ENCODE measurements at places on chromosomes 2 and 18.

- no peak for DNase-seq
Observed at GRCh38 chr18:7072593-7072992, 45.0 kb downstream of the LAMA1 start.

GRCh38 chr2:187307606-187308005, 140.4 kb downstream of the CALCRL start:
- DNase-seq, result no peak

DNA sequence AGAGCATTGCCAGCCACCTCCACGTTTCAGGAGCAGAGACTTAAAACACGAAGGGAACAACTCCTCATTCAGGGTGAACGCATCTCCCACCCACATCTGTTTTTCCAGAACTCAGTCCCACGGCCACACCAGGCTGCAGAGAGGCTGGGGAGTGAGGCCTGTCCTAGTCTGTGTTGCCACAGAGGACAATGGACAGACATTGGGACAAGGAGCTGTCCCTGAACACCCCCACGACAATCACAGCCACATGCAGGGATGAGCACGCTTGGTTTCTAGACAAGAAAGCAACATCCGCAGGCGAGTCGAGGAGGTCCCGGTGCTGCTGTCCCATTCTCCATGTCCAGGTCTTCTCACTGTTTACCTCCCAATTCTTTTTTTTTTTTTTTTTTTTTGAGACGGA, 167.4 kb downstream of the EIPR1 start:
- no peak for DNase-seq

GRCh38 chr2:54092940-54093339, 22.5 kb upstream of the ACYP2 start:
- DNase-seq, result no peak

DNA sequence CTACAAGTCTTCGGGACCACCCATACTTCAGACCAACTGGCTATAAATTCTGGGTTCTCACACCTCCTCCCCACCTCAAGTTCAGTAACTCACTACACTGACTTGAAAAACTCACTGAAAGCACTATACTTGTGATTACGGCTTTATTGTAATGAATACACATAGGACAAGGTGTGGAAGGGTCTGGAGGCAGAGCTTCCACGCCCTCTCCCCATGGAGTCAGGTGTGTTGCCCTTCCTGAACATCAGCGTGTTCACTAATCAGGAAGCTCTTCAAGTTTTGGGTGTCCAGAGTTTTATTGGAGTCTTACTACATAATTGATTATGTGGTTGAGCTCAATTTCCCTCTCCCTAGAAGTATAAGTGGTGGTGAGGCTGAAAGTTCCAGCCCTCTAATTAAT, 27.5 kb downstream of the NBEAL1 start:
- DNase-seq, result no peak

DNA sequence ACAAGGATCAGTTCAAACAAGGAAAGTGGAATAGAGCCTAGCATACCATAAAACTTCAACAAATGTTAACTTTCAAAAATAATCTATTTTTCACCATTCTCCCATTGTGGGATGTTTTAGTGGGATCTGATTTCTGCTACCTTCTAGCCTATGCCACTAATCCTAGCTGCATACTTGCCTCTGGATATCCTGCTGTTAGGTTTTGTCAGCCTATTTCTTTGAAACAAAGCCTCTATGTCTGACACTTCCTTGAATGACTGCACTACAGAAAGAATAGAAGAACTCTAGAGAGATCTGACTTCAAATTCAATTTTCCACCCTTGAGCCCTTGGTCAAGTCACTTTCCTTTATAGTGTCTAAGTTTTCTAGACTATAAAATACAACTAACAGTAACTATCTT, 291.5 kb downstream of the PTH2R start:
- DNase-seq, result no peak

GRCh38 chr2:20179755-20180594, 45.0 kb downstream of the SDC1 start:
- DNase-seq, result no peak

- DNase-seq, result no peak
Observed at GRCh38 chr2:23525137-23525765, 140.3 kb downstream of the KLHL29 start.

DNA sequence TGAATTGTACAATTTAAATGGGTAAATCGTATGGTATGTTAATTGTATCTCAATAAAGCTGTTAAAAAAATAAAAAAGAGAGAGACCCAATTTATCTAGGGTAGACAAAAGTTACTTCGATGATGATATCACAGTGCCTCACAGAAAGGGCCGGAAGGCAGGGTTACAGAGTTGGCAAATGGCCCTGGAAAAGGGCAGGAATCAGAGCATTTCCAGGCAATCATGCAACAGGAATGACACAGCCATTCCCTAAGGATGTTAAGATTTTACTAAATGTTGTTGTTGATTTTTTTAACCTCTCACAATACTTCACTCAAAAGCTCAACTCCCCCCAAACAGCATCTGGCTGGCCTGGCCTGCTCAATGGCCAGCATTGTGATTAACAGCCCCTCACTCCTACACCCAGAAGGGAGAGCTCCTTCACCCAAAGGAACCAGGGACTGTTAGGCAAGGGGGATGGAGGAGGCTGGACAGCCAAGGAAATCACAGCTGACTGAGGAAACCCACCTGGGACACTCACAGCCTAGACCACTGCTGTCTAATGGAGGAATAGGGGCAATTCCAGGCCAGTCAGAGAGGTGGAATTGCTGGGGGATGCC, 7.7 kb upstream of the SP100 start:
- no peak for DNase-seq

DNA sequence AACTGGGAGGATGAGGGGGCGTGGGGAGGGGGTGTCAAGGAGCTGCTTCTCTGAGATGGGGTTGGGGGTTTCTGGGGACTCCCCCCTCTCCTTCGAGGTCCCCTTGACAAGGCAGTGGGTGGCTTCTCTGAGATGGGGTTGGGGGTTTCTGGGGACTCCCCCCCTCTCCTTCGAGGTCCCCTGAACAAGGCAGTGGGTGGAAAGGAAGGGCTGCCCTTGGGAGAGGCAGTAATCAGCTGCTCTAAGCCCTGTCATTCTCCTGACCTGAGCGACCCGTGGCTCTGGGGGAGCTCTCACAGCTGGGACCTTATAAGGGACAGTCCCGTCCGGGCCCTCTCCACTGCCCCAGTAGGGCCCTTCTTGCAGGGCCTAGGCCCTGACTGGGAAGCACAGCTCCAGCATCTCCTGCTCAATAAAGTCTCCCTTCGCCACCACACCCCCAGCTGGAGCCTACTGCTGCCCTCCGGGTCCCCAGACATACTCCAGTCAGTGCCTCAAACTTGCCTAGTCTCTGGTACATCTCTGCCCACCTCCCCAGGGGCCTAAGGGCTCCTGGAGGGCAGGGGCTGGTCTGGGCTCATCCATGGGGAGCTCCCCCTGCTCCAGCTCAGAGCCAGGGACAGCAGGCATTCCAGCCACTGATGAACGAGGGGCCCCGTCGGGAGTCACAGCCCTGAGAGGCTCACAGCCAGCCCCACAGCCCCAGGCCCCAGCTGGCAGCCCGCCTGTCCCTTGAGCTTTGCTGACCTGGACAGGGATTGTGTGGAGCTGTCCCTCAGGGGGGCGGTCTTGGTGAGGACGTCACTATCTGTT, 2.8 kb downstream of the GAREM2 start:
- no peak for DNase-seq

DNA sequence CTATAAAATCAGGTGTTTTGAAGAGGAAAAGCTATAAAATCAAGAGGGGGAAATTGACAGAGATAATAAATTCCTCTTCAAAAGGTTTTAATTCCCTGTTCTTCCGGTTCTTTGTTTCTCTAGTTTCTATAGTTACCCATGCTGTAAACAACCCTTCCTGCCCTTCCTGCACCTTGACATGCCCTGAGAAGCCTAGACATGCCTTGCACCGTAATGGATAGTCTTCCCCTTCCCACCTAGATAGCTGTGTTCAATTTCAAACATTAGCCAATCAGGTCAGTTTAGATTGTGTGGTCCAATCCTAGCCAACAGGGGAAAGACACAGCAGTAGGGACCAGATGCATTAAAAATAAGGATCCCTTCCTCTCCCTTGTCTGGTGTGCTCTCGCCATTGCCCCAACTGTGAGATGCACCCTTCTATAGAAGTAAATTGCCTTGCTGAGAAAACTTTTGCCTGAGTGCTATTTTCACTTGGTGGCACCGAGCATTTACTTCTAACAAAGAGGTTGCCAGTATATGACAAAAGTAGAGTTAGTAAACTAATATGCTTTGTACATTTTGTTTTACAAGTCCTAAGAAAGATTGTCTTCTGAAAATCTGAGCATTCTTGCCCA, 27.1 kb downstream of the SULT1C4 start:
- no peak for DNase-seq

- DNase-seq, result no peak
Observed at GRCh38 chr18:51171625-51172259, 25.7 kb downstream of the MEX3C start.

- DNase-seq, result no peak
Observed at GRCh38 chr2:180980943-180981911, 822 bp downstream of the UBE2E3 start.

GRCh38 chr2:205984381-205984780, 101.6 kb downstream of the INO80D start:
- no peak for DNase-seq

DNA sequence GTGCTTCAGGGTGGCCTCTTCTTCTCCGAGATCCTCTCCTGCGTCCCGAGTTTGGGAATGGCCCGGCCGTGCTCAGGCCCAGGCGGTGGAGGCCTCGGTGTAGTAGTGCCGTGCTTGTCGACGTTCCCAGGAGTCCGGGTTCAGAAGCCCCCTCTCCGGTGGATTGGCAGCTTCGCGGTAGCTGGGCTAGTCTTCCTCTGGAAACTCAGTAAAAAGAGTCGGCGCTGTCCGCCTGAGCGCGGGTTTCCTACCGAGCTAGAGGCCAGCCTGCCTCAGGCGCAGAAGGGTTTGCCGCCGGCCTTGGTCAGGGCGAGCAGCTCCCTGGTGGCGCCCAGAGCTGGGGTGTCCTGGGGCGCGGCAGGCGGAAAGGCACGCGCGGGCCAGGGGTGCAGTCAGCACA, 3.2 kb downstream of the RALBP1 start:
- no peak for DNase-seq

DNA sequence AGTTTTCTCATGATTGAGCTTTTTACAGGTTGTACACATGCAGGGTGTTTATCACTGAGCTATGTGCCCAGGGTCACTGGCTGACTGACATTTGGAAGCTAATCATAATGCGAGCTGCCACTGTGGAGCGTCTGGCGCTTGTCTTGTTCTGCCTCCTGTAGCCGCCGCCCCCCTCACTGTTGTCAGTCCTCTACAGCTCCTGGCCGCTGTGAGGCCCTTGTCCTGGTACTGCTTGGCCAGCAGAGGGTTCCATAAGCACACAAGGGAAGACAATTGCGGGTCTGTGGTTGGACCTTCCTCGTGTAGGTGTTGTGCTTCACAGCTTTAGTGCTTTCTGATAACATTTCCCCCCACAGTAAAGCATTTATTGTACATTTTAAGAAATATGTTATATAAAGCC, 105.6 kb upstream of the LDLRAD4 start:
- no peak for DNase-seq

- no peak for DNase-seq
Observed at GRCh38 chr18:42561521-42561920, 554.0 kb downstream of the RIT2 start.

DNA sequence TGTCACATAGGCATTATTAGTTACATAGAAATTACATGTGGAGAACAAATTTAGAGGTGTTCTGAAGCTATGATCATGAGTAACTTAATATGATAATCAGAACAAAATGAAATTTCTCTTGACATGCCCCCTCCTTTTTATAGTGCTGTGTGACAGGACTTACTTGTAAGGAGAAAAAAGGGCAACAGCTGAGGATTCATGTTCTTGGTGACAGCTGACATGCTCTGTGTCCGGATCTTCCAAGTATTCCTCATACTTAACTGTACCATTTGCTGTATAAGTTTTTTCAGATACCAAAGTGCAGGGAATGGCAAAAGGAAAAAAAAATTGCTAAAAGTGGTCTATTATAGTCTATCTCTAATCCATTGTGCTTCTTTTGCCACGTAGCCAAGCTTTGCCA, 3.5 kb upstream of the MYL1 start:
- no peak for DNase-seq

- DNase-seq, result no peak
Observed at GRCh38 chr2:28471214-28471613, 24.6 kb upstream of the PLB1 start.

GRCh38 chr18:36176711-36177110, 10.6 kb upstream of the MOCOS start:
- no peak for DNase-seq

GRCh38 chr2:19419211-19419880, 60.9 kb upstream of the OSR1 start:
- no peak for DNase-seq

GRCh38 chr18:23732439-23732838, 43.2 kb downstream of the LAMA3 start:
- no peak for DNase-seq

DNA sequence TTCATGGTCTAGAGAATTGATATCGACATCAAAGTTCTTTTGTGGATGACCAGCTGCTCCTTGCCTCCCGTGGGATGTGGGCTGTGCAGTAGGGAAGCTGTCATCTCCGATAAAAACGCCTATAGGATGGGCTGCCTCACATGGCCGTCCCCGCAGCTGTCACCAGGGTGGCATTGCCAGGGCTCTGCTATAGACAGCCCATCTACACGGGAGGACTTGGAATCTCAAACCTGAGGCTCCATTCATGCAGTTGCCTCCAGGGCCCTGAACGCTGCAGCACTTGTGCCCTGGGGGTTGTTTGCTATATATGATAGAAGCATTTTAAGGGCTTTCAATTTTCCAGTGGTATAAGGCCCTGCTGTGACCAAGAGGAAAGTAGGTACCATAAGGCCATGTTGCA, 183.1 kb downstream of the MYCN start:
- no peak for DNase-seq

DNA sequence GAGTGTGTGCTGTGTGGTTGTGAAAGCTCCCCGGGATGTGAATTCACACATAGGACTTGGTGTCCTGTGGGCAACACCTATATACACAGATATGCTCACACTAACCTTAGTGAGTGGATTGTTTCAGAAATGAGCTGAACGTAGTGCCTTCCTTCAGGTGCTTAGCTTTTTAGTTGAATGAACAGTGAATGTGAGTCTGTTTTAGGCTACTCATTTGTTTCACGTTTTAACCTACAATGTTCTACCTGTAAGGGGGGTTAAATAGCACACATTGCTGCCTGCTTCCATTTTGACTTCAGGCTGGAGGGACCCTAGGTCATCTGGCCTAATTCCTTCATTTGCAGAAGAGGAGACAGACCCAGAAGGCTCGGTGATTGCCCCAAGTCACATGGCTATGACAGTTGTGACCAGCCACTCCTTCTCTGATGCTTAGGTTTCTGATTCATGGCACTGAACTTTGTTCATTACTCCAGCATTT, 1.0 kb downstream of the PLEK start:
- no peak for DNase-seq

- no peak for DNase-seq
Observed at GRCh38 chr2:46188041-46188716, 109.0 kb upstream of the EPAS1 start.

GRCh38 chr2:128448331-128449225, 129.9 kb upstream of the HS6ST1 start:
- DNase-seq, result no peak

DNA sequence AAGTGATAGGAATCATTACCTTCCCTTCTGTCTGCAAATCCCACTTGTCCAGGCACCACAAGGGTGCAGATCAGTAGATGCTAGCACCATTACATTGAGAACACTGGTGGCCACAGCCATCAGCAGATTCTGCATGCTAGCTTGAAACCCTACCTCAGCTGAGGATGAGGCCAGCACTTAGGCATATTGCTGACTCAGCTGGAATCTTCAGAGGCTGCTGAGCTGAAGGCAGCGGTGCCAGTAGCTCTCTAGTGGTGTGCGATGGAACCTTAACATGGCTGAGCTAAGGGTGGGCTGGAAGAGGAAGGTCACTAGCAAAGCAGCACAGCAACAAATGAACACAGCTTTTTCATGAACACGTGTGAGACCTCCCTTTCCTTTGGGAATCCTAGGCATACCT, 19.0 kb upstream of the CPO start:
- no peak for DNase-seq

Measured in activated CD4-positive, alpha-beta T cell treated with anti-CD3 and anti-CD28 coated beads for 24 hours (primary cell).